Foreskin fibroblast (primary cell): ENCODE measurements at places on chromosomes 1 and 21.

- no peak for DNase-seq
Observed at GRCh38 chr1:215600258-215600792, 33.2 kb downstream of the KCTD3 start.

DNA sequence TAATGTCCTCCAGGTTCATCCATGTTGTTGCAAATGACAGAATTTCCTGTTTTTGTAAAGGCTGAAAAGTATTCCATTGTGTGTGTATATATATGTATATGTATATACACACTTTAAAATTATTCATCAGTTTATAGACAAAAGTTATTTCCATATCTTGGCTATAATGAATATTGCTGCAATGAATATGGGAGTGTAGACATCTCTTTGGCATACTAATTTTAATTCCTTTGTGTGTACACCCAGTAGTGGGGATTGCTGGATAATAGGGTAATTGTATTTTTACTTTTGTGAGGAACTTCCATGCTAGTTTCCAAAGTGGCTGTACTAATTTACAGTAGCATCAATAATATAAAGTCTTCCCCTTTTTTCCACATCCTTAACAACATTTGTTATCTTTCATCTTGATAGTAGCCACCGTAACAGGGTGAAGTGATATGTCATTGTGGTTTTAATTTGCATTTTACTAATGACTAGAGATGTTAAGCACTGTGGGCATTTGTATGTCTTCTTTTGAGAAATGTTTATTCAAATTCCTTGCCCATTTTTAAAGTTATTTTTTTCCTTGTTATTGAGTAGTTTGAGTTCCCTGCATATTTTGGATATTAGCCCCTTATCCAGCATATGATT lies 243.0 kb downstream of the PDE4B start:
- DNase-seq, result no peak

GRCh38 chr1:114466334-114467014 lies 44.5 kb downstream of the TRIM33 start:
- no peak for DNase-seq

- DNase-seq, result no peak
Observed at GRCh38 chr1:241140670-241141069, 216.3 kb downstream of the RGS7 start.

- DNase-seq, result no peak
Observed at GRCh38 chr1:2320006-2320405, 71.3 kb downstream of the MORN1 start.

DNA sequence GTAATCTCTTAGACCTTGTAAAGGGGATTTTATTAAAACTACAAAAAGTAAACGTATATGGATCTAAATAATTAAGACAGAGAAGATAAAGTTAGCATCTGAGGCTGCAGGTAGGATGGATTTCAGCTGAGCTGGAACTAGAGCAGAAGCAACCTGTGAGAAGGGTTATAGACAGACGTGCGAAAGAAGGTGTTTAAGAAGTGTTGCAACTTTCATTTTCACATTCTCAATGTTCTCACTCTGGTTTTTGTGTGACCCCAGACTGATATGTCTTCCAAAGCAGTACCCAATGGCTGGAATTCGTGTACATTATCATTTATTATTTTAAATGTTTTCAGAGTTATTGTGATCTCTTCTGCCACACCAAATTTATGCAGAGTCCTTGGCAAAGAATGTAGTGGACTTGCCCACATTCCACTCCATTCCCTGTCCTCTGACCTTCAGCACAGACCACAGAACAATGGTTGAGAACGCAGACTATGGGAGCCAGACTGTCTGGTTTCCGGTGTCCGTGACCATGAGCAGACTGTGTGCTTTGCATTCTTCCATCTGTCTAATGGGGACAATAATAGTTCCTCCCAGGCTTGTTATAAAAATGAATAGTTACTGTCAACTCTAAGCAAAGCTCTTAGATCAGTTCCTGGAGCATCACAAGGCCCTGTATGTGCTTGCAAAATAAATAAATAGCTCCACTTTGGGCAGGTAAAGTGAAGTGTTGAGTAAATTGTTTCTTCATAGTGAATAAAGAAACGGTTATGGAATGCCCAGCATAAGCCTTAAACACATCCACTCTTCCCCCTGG lies 140.6 kb upstream of the SAMSN1 start:
- DNase-seq, result no peak

GRCh38 chr1:201702936-201703335 lies 126.0 kb upstream of the IPO9 start:
- peak; percentile 55 for DNase-seq

DNA sequence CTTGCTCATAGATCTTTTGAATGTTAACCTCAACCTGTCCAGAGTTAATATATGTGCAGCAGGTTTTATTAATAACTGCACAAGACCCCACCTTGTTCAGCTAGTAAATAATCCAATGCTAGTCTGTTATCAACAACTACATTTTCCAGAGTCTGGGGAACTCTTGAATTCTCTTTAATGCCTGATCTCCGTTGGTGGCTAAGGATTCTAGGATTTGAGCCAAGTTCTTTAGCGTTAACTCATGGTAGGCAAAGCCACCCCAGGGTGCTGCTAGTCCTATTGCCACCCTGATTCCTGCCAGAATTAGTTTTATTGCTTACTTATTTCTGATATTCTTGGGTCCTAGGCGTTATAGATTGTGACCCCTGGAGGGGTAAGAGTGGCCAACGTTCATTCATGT lies 12.8 kb downstream of the BACE2 start:
- DNase-seq, result no peak
